ENCODE measurements at places on chromosomes 12 and 14.

- DNase-seq: no peak
Observed at GRCh38 chr14:86501611-86502010, 971.7 kb downstream of the FLRT2 start.

- no peak for DNase-seq
Observed at GRCh38 chr14:36065831-36066230, 110.7 kb downstream of the PTCSC3 start.

DNA sequence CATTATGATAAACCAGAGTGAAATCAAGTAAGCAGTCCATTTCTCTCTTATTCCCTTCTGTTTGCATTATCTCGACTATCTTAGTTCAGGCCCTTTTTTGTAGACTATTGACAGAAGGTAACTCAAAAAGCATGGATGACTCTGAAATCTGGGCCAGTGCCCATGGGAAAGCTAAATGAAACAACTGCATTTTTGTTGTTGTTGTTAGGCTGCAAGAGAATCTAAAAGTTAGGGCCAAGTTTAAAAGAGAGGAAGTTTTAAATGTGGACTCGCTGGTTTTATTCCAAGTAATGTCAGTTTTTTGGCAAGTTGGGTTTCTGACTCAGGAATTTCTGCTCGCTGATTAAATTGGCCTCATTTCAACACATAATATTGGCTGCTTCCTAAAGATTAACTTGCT, 201.1 kb downstream of the PIK3C2G start:
- DNase-seq: no peak

DNA sequence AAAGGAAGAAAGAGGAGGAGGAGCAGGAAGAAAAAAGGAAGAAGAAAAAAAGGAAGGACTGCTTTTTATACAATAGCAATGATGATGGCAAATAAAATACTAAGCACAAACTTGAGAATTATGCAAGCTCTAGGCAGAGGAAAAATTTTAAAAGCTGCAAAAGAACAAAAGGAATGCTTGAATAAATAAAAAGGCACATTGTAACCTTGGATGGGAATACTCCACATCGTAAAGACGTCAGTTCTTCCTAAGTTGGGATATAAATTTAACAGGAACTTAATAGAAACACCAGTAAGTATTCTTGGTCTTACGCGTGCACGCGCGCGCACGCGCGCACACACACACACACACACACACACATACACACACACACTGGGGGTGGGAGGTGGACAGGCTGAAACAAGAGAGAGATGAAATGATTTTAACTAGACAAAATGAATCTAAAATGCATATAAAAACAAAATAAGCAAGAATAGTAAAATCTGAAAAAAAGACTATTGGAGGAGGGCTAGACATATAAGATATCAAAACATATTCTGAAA, 43.0 kb downstream of the SERPINA3 start:
- no peak for DNase-seq

- DNase-seq: no peak
Observed at GRCh38 chr14:61480704-61481285, 159.4 kb downstream of the PRKCH start.
